Fibroblast of skin of right biceps (primary cell): ENCODE measurements at places on chromosomes 1 and 21.
A peak's percentile ranks its signal among the peaks of the same experiment; 100 is the strongest.

GRCh38 chr1:41440321-41441085 is 44.0 kb downstream of the EDN2 start:
- no peak for DNase-seq

GRCh38 chr1:116334015-116334547 is 39.0 kb upstream of the ATP1A1 start:
- DNase-seq, result peak; percentile 5

- no peak for DNase-seq
Measured at GRCh38 chr1:39081271-39082009, 55.3 kb downstream of the NDUFS5 start.

DNA sequence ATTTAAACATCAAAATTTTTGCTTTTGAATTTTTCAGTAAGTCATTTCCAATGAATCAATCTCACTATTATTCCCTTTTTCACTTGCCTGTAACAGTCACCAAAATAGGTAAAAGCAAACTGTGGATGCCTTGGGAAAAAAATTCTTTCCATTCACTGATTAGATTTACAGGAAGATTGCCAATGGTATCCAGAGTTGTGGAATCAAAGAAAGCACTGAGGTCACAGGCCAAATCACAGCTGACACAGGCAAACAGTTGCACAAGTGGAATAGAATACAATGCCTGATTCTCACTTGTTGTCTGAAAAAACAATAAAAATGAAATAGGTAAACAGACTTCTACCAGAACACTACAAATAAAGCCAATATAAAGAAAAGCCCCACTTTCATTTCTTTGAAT is 48.4 kb downstream of the LTN1 start:
- no peak for DNase-seq

DNA sequence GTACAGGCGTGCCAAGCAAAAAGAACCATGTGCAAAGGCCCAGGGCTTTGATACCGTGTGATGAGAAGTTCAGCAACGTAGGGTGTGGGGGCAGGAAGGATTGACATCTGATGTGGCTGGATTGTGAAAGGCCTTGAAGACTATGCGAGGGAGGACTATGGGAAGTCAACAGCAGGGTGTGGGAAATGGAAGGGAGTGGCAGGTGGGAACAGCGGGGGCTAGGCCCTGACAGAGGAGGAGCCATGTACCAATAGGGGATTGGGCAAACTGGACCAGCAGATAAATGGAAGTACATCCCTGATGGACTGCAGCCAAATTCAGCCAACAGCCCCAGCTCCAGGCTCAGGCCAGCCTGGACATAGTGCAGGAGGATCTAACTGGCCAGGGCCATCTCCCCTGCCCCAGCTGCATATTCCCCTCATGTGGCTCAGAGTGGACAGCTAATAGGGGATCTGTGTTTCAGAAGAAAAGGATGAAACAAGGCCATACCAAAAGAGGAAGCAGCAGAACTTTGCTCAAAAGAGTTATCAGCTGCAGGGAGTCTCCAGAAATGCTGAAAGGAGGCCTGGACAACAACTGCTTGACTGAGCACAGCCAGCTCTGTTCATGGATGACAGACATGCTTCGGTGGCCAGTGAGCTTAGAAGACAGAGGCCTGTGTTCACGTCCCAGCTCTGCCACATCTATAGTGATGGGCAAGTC is 140.2 kb upstream of the SGIP1 start:
- no peak for DNase-seq

DNA sequence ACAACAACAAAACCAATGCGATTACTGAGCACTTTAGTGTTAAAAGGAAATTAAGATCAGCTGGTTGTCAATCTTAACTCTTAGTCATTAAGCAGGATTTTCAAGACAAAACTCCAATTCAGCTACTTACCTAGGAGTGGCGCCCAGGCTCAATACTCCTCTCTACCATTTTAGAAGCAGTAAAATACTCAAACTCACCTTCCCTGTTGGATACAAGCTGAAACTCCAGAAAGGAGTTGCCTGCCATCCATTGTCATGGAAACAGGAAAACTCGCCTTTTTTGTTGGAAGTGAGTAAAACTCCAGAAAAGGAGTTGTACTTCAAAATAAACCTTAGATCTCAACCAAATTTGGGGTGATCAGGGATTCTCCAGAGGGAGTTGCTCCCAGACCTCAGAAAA is 127.0 kb upstream of the F3 start:
- DNase-seq, result no peak

GRCh38 chr21:41766883-41767605 is at the start of gene RIPK4:
Gene RIPK4, minus strand, starts transcription at chr21:41767052. Its CDS starts 11 bp downstream, at chr21:41767041.
- peak; percentile 64 for DNase-seq

GRCh38 chr1:54813485-54814125 is 12.5 kb upstream of the TTC22 start:
- no peak for DNase-seq

GRCh38 chr1:153357076-153357852 is 390 bp upstream of the S100A9 start:
- no peak for DNase-seq

DNA sequence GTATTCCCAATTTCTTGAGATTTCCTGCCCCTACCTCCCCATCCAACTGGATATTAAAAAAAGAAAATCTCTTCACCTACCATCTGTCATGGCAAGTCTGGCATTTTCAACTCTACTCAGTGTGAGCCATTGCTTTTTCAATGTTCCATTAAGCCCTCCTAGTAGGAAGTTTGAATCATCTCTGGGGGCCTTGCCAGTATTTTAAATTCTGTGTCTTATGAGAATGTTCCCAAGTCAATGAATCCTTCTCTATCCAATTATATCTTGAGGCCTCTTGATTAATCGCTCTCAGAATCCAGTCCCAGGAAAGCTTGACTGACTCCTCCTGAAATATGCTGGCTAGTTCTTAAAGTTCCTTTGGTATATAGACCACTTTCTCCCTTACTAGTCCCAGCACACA is 91.5 kb downstream of the NGF start:
- DNase-seq, result peak; percentile 52

GRCh38 chr1:11611638-11612327 is 42.4 kb downstream of the FBXO2 start:
- no peak for DNase-seq

- no peak for DNase-seq
Measured at GRCh38 chr1:56320464-56321149, 258.8 kb downstream of the PLPP3 start.

- no peak for DNase-seq
Measured at GRCh38 chr1:28482702-28483101, 23.1 kb upstream of the RCC1 start.

DNA sequence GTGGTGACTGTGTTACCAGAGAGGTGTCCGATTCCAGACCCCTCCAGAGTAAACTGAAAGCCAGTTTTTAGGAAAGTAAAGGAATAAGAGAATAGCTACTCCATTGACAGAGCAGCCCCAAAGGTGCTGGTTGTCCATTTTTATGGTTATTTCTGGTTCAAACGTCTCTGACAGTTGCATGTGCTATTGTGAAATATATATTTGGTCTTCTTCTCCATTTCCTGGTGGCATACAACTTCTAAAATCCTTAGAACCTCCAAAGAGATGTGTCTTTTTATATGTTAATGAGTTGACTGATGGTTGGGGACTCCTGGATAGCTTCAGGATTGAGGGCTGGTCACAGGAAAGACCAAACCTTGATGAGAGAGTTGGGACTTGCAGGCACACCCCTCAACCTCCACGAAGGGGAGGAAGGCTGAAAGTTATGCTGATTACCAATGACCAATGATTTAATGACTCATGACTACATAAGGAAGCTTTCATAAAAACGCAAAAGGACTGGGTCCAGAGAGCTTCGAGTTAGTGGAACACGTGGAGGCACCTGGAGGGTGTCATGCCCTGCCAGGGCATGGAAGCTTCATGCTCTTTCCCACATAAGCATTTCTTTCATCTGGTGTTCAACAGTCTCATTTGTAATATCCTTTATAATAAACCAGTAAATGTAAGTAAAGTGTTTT is 100.7 kb downstream of the SLC16A1 start:
- no peak for DNase-seq

DNA sequence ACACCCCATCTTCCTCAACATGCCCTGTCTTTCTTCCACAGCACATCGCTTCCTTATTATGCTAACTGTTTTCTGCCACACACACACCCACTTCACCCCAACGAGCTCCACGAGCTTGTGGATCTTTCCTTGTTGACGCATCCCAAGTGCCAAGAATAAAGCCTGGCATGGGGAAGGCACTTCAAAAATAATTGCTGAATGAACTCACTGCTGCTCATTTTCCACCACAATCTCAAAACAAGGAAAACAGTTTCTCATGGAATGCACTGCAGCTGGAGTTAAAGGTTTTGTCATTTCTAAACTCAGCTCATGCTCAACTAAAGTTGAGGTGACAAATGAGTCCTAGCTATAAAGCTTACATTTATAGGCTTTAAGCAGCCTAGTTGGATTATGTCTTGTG is 86.0 kb downstream of the TIAM1 start:
- DNase-seq, result no peak

GRCh38 chr1:23854568-23854967 is 13.5 kb downstream of the FUCA1 start:
- no peak for DNase-seq

DNA sequence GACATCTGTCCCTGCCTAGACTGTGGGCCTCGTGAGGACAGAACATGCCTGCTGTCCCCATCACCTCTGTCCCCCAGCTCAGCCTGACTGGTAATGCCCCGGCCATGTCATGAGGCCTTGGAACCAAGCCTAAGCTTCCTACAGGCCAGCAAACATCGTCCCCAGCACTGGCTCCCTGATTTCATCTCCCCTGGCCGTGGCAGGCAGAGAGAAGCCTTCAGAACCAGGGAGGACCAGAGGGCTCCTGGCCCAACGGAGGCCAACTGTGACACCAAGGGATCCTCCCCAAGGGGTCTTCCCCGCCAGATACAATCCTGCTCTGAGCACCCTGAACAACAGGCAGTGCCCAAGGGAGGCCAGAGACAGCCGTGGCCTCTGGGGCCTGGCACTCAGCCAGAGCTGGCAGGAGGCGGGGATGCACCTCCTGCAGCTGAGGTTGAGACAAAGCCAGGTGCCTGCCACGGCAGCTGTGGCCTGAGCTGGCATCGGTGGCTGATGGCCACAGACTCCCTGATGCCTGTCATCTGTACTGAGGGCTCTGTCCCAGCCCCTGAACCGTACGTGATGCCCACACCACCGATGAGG is 9.9 kb upstream of the NPHP4 start:
- no peak for DNase-seq

GRCh38 chr1:234716908-234717375 is 107.0 kb upstream of the IRF2BP2 start:
- DNase-seq, result no peak

- DNase-seq, result peak; percentile 10
Measured at GRCh38 chr1:1187938-1188337, 14.3 kb downstream of the TTLL10 start.

- no peak for DNase-seq
Measured at GRCh38 chr1:73092383-73092782, 810.0 kb upstream of the NEGR1 start.

DNA sequence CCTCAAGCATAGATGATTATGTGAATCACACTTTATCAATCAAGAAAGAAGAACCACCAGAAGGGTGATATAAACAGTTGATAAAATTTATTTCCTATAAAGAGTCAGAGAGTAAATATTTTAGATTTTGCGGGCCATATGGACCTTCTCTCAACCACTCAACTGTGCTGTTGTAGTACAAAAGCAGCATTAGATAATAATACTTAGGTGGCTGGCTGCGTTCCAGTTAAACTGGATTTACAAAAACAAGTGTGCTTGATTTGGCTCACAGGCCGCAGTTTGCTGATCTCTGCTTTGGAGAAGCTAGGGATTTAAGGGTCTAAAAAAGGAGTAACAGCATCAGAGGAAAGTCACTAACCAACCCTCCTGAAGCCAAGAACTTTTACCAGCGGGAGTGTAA is 1406.0 kb downstream of the KCNT2 start:
- no peak for DNase-seq

DNA sequence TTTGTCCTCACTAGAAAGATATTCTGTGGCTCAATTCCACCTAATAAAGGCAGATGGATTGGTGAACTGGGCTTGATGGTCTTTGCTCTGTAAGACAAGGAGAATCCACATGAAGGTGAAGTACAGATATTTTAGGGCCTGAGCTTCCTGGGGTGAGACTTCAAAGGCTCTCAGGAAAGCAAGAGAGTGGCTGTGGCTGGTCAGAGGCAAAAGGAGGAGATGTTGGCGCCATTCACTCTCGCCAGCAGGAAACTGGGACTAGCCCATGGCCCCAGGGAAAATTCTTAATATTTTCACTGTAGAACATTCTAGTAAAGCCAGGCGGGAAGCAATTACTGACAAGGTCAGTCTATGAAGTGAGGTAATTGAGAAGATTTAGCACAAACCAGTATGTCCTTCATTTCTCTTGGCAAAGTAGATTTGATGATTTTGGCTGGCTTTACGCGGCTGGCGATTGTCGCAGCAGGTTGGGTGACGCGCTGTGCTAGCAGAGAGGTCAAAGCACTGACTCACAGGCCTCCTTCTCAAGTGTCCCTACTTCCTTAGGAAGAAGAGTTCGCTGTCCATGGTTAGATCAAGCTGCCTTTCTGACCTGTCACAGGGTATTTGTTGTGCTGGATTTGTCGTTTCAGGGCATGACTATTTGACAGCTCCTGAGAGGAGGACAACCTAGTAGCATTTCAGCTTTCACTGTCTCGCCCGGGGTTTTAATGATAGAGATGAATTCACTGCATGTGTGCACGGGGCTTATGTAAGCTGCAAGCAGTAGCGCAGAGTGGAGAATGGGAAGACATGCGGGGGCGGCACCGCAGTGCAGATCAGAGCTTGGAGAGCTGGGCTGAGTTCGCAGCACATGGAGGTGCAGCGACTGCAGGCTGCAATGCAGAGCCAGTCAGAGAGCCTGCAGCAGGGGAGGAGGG is 32.7 kb downstream of the XCL1 start:
- peak; percentile 48 for DNase-seq

DNA sequence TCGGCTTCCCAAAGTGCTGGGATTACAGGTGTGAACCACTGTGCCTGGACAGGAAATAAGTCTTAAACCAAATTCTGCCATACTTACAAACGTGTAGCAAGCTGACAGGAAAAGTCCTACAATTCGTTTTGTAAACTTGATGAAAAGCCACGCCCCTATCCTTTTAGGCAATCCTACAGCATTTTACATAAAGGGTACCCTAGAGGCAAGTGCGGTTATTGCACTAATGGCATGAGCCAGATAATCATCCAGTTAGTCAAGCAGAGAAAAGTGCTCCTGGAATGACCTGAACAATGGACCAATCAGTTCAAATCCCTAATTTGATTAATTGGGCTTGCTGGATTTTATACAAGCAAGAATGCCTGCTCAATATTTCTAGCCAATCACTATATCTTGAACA is 338.2 kb downstream of the KIF26B start:
- DNase-seq, result no peak

GRCh38 chr1:233355841-233356704 is 28.5 kb downstream of the MAP3K21 start:
- no peak for DNase-seq

GRCh38 chr21:39669976-39670661 is 57.4 kb downstream of the B3GALT5 start:
- no peak for DNase-seq

DNA sequence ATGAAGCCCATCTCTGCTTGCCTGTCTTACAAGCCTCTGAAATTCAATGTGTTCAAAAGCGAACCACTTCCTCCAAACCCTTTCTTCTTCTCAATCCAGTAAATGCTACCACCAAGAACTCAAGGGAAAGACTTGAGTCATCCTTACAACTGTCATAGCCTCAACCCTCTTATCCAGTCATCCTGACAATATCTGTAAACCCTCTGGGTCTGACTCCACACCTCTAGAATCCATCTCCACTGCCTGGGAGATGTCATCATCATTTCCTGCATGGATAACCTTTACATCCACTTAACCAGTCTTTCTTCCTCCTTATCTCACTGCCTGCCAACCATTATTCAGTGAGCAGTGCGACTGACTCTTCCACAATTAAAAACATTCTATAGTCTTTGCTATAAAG is 441.1 kb downstream of the SETD4 start:
- DNase-seq, result peak; percentile 96
